Small intestine (tissue), 16 donors: ENCODE measurements at places on chromosomes 5 and 9.

DNA sequence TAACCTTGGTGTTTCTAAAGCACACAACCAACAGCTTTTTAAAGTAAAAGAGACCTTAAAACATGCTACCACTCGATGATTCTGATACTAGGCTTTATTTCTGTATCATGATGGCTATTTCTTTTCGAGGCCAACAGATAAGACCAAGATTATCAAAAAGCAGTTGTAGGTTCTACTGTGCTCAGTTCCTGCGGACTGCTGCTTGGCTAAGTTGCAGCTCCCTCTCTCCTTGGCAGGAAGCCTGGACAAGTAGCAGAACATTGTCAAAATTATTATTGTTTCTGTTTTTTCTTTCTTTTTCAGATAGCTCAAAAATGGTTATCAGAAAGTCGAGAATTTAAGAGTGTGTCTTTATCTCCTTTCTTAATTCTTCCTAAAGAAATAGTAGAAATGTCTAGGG is 607.6 kb downstream of the PTPRD start:
- DNase-seq, result no peak

GRCh38 chr5:105807290-105807689 is 1863.4 kb downstream of the EFNA5 start:
- DNase-seq, result no peak

GRCh38 chr9:107992271-107992670 is 502.7 kb upstream of the KLF4 start:
- DNase-seq, result no peak

DNA sequence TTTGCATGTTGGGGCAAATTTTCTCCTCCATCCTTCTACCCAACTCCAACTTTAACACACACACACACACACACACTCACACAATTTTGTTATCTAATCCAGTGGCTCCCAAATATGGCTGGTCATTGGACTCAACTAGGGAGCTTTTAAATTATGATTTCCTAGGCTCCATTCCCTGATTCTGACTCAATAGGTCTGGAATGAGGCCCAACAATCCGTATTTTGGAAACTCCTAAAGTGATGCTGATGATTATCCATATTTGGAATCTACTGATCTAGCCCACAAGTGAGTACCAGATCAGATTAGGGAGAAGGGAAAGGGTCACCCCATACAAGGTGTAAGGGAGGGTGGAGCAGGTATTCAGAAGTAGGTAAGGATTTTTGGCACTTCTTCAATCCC is 309.7 kb downstream of the TLE1 start:
- no peak for DNase-seq

- DNase-seq, result no peak
These were observed 189.8 kb downstream of the MTRR start for GRCh38 chr5:8058616-8059190.

DNA sequence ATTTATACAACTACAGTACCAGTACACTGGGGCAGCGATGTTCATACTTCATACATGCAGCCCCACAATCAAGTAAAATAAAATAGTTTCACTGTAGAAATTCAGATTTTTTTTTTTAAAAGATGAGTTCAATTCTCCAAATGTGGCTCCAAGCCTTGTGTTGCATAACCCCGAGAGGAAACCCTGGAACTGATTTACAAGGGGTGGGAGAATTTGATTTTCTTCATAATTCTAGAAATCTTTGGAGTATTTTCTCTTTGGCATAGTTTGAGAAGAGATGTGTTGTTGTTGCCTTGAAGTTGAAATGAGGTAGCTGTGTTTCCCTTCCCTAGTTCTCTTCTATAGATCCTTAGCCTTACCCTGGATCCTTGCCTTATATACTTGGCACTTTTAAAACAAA is 3.1 kb downstream of the RHOBTB3 start:
- DNase-seq, result no peak

GRCh38 chr9:98391867-98392266 is 136.4 kb upstream of the TBC1D2 start:
- no peak for DNase-seq

GRCh38 chr5:156582193-156582598 is 255.2 kb downstream of the SGCD start:
- DNase-seq, result no peak

- DNase-seq, result no peak
These were observed 25.0 kb upstream of the AUH start for GRCh38 chr9:91386765-91387164.

GRCh38 chr5:93620487-93621326 is 37.7 kb downstream of the NR2F1 start:
- DNase-seq, result peak; percentile 76

DNA sequence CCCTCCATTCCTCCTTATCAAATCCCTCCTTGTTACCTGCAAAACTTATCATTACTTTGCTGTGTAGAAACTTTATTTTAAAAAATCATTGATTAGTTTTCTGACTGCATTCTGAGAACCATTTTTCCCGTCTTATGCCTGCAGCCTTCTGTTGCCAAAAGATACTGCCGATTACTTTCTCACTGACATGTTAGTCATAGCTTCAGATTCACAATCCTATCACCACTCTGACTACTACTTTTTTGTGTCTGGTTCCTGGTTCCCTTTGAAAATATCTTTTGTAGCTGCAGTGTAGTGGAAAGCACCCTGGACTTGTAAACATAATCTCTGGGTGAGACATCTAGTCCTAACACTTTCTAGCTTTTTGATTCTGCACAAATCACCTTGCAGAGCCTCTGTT is 71.7 kb downstream of the NR2F1 start:
- no peak for DNase-seq

DNA sequence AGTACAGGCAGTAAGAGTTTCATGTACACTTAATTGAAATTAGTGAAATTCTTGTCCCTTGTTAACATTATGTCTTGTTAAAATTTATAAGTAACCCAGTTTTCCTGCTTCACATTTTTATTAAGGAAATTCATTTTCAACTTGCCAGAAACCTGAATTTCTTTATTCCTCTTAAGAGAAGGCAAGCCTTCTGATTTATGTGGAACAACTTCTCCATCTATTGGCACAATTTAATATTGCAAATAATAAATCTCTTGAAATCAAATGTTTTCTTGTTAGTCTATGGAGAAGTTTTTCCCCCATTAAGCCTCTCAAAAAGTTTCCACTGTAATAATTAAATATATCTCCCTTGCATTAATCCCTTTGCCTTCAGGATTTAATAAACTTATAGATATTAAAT is 33.8 kb upstream of the ACO1 start:
- peak; percentile 6 for DNase-seq

DNA sequence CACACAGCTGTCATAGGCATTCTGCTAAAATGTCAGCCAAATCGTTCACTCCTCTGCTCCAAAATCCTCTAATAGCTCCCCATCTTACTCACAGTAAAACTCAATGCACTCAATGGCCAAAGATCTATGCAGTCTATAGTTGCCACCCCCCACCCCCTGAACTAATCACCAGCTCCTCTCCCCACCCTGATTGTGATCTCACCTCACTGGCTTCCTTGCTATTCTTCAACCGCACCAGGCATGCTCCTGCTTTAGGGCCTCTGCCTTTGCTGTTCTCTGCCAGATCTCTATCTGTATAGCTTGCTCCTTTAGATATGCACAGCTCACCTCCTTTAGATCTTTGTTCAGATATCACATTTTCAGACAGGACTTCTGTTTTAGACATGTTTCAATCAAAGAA is 33.2 kb upstream of the SNX2 start:
- DNase-seq, result no peak

GRCh38 chr9:37266630-37267029 is 146.3 kb downstream of the ZCCHC7 start:
- DNase-seq, result no peak

GRCh38 chr9:136686794-136687711 is at the start of gene AGPAT2:
Gene AGPAT2, minus strand, starts transcription at chr9:136687457. Its CDS starts 100 bp downstream, at chr9:136687357.
- DNase-seq, result peak; percentile 85

GRCh38 chr9:8644571-8644970 is 845.0 kb upstream of the DMAC1 start:
- no peak for DNase-seq

GRCh38 chr9:123914517-123915196 is 15.3 kb downstream of the DENND1A start:
- DNase-seq, result no peak

DNA sequence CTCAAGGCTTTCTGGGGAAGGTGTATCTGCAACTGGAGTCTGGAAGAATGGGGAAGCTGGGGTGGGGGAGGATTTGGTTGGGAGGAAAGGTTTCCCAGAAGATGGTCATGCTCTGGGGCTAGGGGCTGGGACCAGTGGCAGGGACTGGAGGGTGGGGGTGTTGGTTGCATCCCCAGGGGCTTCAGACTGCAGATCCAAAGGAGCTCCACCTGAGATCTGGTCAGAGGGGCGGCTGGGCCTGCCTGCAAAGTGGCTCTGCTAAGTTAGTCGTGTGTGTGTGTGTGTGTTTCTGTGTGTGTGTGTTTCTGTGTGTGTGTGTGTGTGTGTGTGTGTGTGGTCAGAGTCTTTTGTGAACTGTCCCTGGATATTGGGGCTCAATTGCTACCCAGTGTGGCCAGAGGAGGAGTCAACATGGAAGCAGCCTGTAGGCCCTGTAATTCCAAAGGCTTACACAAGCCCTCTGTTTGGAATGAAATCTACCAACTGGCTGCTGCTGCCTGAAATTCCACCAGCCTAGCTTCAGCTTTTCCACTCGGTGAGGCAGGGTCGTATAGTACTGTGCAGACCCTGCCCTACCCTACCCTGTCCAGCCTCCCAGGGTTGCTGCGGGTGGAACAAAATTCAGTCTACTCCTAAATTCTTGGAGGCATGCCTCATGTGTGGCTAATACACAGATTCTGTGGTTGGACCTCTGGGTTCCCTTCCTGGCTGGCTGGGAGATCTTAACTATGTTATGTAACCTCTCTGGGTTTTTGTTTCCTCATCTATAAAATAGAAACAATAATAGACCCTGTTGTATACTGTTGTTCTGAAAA is 12.5 kb upstream of the SYNPO start:
- no peak for DNase-seq

GRCh38 chr5:1512541-1513291 is 11.0 kb downstream of the LPCAT1 start:
- no peak for DNase-seq

GRCh38 chr5:159743234-159743633 is 173.0 kb upstream of the ADRA1B start:
- DNase-seq, result no peak

DNA sequence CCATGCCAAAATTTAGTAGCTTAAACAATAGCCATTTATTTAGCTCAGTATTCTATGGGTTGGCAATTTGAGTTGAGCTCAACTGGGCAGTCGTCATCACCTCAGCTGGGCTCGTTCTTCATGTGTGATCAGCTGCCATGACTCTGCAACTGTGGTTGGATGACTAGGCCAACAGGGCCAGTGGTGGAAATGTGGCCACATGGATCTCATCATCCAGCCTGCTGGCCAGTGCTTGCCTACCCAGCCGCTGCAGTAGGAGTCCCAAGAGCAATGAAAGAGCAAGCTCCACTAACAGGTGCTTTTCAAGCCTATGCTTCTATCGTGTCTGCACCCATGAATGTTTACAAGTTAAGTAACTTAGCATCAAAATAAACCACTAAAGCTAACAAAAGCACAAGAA is 158.0 kb downstream of the ATPSCKMT start:
- DNase-seq, result no peak

DNA sequence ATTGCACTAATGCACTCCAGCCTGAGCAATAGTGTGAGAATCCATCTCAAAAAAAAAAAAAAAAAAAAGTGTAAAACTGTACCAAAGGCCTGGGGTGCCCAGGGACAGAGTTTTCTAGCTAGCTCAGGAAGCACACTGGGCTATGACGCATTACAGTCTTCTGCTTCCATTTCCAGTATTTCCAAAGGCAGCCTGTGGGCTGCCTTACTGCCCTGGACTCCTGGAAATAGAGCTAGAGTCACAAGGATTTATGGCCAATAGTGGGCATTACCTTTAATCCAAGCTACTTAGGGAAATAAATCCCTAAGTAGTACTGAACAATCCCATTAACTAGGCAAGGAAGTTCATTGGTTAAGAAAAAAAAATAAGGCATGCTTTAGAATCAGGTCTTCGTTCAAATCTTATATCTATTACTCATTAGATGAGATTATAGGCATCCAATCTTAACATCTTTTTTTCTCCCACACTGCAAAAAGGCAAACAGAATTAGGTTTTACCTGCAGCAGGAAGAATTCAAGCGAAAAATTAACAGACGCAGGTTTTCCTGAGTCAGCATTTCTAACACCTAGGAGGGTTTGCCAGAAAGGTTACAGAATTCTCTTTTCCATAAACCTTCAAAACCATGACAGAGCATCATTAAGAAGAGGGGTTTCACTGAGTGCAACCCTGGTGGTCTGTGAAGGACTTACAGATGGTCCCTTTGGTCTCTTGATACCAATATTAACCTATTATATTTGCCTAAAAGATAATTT is 85.6 kb upstream of the CCDC112 start:
- DNase-seq, result no peak

GRCh38 chr9:90095682-90096081 is 490.9 kb downstream of the GADD45G start:
- peak; percentile 50 for DNase-seq

- DNase-seq, result no peak
These were observed 40.9 kb downstream of the C5orf15 start for GRCh38 chr5:133927300-133928180.

- no peak for DNase-seq
These were observed 82.0 kb upstream of the TRIM32 start for GRCh38 chr9:116605060-116605459.

GRCh38 chr5:87924436-87924835 is 344.2 kb downstream of the TMEM161B start:
- DNase-seq, result no peak

GRCh38 chr5:30991462-30991861 is 202.0 kb upstream of the CDH6 start:
- DNase-seq, result no peak

- DNase-seq, result no peak
These were observed 35.0 kb upstream of the RIC1 start for GRCh38 chr9:5593904-5594303.

DNA sequence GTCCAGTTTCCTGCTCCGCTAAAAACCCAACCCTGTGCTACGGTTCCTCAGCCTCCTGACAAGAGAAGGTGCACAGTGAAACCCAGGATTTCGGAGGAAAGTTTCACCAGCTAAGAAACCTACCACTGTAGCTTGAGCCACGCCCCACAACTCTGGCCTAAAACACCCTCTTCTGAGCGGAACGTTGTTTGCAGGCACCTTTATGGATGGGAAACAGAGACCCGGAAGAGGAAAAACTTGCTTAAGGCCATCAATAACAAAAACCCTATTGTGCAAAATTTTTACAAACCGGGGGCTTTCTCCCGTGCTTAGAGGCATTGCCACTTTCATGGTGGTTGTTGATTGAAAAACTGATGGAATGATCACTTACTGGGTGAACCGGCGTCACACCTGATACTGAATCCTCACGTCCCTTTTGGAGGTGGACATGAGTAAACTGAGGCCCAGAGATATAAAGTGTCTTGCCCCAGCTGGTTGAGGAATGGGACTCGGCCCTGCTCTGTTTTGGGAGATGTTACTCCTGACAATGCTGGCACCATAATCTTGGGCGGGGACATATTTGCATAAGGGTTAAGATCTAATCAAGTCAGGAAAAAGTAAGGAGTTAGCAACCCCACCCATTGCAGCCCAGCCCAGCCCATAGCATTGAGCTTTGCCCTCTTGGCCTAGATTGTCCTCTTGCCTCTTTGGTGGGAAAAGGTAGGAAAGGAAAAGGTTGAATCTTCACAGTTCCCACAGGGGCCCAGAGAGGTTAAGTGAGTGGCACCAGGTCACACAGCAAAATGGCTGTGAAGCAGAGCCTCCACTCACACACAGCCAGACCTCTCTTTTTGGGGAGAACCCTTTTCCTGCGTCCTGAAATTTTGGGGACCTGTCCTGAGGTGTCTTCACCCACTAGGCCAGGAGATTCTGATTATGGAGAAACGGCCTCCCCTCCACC is 23.2 kb upstream of the PTGS1 start:
- peak; percentile 35 for DNase-seq

GRCh38 chr5:4981608-4982007 is 158.5 kb upstream of the ADAMTS16 start:
- DNase-seq, result no peak

- no peak for DNase-seq
These were observed 148.0 kb downstream of the INSYN2B start for GRCh38 chr5:169832304-169832703.
